ENCODE measurements at places on chromosomes 2 and 18. TPM values are rescaled to one million over a fixed set of nuclear protein-coding genes. Genes with fewer than 3 reads are reported as not detected.

The ZNF892 gene
- total RNA-seq: 8.1 TPM

- no peak for ATAC-seq
Observed at GRCh38 chr2:70670202-70670601, 97.8 kb downstream of the ADD2 start.

GRCh38 chr18:67199993-67200617 is 316.4 kb downstream of the DSEL start:
- peak; percentile 56 for ATAC-seq

- peak; percentile 17 for ATAC-seq
Observed at GRCh38 chr18:76491473-76491775, 3.6 kb downstream of the ZNF516 start.

Data from motor neuron (in vitro differentiated cells).